ENCODE measurements at places on chromosomes 3 and 15. TPM values are rescaled to one million over a fixed set of nuclear protein-coding genes. Genes with fewer than 3 reads are reported as not detected.

Gene CCR5
- not detected for total RNA-seq

Gene PCSK6
- 8.4 TPM for total RNA-seq

Gene CLDN16
- total RNA-seq = 12.0 TPM

Gene ATP2B2
- total RNA-seq = not detected

Gene GREM1
- total RNA-seq = 68.4 TPM

Gene DPPA2
- not detected for total RNA-seq

Gene CISH
- total RNA-seq = 3.8 TPM

Gene SLC22A13
- total RNA-seq = 0.34 TPM

Gene RASGRP1
- 3.1 TPM for total RNA-seq

Gene DAPK2
- 1.4 TPM for total RNA-seq

Gene LSMEM2
- total RNA-seq = not detected

Gene NLGN1
- total RNA-seq = 4.5 TPM

Gene SERPINI2
- not detected for total RNA-seq

Gene C3orf49
- not detected for total RNA-seq

Gene REC114
- not detected for total RNA-seq

Gene ALAS1
- total RNA-seq = 47.5 TPM

Gene IL16
- not detected for total RNA-seq

Gene MFGE8
- total RNA-seq = 270 TPM

Gene ZNF501
- total RNA-seq = 6.9 TPM

Gene CLRN1
- not detected for total RNA-seq

Gene MYO5C
- 26.4 TPM for total RNA-seq

Gene COMMD4
- 119 TPM for total RNA-seq

Gene HYAL1
- 0.14 TPM for total RNA-seq

Gene PLCH1
- 2.9 TPM for total RNA-seq

Gene SAMD7
- not detected for total RNA-seq

Gene DUOX2
- 0.14 TPM for total RNA-seq

Gene PPP1R14D
- total RNA-seq = not detected

Gene KNG1
- total RNA-seq = not detected

Gene SPSB4
- total RNA-seq = 0.67 TPM

Gene DAZL
- not detected for total RNA-seq

Gene KY
- 0.04 TPM for total RNA-seq
